ENCODE measurements at places on chromosomes 1 and 21.

DNA sequence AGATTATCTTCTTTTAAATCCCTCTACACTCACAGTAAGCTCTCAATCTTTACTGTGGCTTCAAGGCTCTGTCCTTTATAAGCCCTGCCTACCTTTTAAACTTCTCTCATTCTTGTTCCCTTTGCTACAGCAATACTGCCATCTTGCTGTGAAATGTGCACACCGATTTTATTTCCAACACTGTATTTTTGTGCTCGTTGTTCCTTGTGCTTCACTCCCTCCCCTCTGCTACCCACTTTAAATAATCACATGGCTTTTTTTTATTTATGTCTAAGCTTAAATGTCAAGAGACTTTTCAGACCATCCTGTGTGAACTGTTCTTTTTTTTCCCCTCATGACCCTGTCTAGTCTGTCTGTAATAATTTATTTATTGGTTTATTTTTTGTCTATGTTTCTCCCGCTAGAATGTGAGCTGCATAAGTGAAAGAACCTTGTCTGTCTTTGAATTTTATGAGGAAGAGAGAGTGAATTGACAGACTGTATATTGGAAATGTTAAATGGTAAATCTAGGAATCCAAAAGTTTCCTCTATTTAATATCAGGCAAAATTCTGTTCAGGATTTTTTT lies 45.7 kb downstream of the ABCD3 start:
- no peak for DNase-seq

GRCh38 chr1:234683861-234684632 lies 74.1 kb upstream of the IRF2BP2 start:
- no peak for DNase-seq

DNA sequence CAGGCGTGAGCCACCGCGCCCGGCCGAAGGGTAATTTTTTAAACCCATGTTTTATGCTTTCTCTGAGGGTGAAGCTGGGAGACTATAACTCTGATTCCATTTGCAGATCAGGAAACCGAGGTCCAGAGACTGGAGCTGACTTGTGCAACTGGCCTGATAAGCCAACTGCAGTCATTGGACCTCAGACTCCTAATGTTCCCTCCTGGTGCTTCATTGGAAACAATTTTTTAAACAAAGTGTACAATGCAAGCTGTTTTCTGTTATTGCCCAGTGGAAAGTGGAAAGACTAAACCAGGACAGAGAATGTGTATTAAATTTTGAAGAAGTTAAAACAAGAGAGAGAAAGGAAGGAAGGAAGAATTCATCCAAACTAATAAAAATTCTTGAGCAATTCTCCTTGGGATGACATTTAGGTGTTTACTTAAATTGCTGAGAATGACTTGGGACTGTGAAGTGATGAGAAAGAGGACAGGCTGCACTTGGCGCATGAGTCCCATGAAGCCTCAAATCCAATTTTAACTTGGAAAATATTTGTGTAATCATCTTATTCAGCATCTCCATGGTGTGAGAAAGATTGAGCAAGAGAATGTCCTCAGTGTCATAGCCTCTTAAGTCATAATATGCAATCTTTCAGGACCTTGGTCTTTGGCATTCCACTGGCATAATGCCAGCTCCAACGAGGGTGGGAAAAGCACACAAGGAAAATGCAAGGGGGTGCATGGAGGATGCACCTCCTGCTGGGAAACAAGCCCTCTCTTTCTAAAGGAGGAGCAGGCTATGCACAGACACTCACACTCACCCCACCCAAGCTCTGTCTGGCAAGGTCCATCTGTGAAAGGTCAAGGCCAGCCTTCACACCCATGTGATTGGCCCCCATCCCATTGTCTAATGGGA lies 342.0 kb downstream of the SIPA1L2 start:
- no peak for DNase-seq

- DNase-seq: no peak
Observed at GRCh38 chr1:47676311-47677054, 238.6 kb downstream of the FOXD2 start.

GRCh38 chr1:224852901-224853568 lies 76.4 kb upstream of the DNAH14 start:
- DNase-seq: no peak

DNA sequence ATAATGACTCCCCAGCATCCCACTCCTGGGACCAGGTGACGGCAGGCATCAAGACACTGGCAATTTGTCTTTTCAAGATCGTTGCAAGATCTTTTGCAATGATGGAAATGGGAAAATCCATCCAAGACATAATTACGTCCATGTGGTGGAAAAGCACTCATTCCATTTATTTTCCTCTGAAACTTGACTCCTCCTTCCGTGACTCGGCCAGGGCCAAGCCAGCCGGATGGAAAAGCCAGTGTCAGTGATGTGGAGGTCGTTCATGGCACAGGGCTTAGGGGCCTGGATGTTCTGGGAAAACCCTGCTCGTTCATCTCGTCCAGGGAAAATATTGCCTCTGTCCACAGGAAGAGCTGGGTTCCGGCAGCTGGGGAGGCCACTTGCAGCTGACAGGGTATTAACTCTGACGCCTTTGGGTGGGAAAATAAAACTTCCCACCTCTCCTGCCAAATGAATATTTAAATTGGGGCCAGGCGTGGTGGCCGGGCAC lies 46.2 kb downstream of the C1orf198 start:
- no peak for DNase-seq

GRCh38 chr1:234963180-234963903 lies 165.3 kb downstream of the TOMM20 start:
- DNase-seq: no peak

DNA sequence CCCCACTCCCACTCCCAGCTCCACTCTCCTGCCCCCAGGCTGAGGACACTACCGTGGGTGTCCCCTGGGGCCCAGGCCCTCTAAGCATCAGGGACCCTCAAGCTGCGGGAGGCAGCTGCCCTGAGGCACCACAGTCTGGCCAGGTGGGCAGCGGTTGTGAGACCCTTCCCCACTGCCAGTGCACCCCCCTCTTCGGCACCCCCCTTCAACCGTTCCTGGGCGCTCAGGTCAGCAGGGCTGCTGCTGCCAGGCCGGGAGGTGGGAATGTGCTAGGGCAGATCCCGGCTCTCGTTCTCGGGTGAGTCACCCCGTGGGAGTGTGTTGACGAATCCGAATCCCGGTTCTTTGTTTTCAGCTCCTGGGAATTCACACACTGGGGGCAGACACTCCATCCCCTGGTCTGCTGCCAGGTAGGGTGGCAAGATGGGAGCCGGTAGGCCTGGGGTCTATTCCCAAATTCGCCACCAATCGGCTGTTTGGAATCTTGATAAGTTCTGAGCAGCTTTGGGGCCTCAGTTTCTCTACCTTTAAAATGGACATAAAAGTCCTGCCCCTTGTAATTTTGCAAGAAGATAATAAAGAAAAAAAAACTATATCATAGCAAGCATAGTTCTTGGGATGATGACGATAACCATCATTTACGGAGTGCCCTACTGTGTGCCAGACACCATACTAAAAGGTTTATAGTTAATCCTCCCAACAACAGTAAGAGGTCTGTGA lies 28.5 kb upstream of the CASZ1 start:
- no peak for DNase-seq

- no peak for DNase-seq
Observed at GRCh38 chr1:39758556-39759435, 12.4 kb downstream of the OXCT2 start.

- DNase-seq: no peak
Observed at GRCh38 chr21:25191141-25191540, 416.1 kb downstream of the MRPL39 start.

GRCh38 chr1:223198628-223198965 lies 55.5 kb upstream of the TLR5 start:
- DNase-seq: no peak

GRCh38 chr1:208242146-208242545 lies 2.0 kb downstream of the PLXNA2 start:
- DNase-seq: no peak

DNA sequence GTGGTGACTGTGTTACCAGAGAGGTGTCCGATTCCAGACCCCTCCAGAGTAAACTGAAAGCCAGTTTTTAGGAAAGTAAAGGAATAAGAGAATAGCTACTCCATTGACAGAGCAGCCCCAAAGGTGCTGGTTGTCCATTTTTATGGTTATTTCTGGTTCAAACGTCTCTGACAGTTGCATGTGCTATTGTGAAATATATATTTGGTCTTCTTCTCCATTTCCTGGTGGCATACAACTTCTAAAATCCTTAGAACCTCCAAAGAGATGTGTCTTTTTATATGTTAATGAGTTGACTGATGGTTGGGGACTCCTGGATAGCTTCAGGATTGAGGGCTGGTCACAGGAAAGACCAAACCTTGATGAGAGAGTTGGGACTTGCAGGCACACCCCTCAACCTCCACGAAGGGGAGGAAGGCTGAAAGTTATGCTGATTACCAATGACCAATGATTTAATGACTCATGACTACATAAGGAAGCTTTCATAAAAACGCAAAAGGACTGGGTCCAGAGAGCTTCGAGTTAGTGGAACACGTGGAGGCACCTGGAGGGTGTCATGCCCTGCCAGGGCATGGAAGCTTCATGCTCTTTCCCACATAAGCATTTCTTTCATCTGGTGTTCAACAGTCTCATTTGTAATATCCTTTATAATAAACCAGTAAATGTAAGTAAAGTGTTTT lies 100.7 kb downstream of the SLC16A1 start:
- no peak for DNase-seq
